ENCODE measurements at places on chromosomes 5 and 9. TPM values are rescaled to one million over a fixed set of nuclear protein-coding genes. Genes with fewer than 3 reads are reported as not detected.

Gene SEMA4D
- 5.9 TPM for total RNA-seq

Gene FOXD4L6
- total RNA-seq: not detected

Gene CER1
- not detected for total RNA-seq

Gene TRAF1
- 2.6 TPM for total RNA-seq

Gene ACTL7A
- not detected for total RNA-seq

Gene SSNA1
- 79.7 TPM for total RNA-seq

Gene DNAH5
- 0.76 TPM for total RNA-seq
